RWPE1 (cell line): ENCODE measurements at places on chromosomes 12 and 14.

DNA sequence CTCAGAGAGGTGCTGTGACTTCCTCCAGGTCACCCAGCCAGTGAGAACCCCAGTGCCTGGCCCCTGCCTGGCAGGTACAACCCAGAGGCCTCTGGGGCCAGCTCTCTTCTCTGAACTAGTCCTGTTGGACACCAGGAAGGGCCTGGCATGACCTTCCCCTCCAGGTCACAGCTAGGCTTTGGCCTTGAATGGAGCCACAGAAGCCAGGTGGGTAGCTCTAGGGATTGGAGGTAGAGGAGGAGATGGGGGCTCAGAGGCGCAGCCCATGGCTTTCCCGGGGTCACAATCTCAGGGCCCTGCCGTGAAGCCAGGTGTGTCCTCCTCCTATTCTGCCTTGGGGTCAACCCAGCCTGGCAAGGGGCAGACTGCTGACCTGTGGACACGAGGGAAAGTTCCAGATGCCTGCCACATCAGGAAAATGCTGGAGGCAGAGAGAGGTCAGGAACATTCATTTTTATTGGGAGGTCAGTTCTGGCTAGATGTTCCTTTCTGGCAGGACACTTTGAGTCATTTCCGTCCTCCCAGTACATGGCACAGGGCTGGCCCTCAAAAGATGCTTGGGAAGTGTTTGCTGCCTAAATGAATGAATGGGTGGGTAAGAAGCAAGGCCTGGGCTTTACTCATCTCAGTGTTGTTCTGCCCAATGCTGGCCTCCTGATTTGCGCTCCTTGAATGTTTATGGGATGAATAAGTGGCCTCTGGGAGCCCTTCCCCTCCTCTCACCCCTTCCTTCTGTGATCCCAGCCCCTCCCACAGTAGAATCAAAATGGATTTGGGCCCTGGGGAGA is 25.4 kb downstream of the FAM222A start:
- no peak for DNase-seq

- no peak for DNase-seq
These were observed 1.5 kb downstream of the BCL2L14 start for GRCh38 chr12:12072064-12072760.

- DNase-seq, result no peak
These were observed 151.2 kb upstream of the DIO3 start for GRCh38 chr14:101410126-101410525.

GRCh38 chr12:113776536-113776935 is 189.6 kb downstream of the RBM19 start:
- DNase-seq, result no peak

GRCh38 chr12:47156167-47156736 is 76.5 kb upstream of the AMIGO2 start:
- DNase-seq, result no peak

GRCh38 chr12:23560611-23561010 is 388.9 kb downstream of the SOX5 start:
- no peak for DNase-seq

GRCh38 chr12:133225527-133225926 is 10.2 kb downstream of the ANHX start:
- DNase-seq, result no peak

GRCh38 chr14:69432364-69432763 is 33.9 kb downstream of the SLC39A9 start:
- no peak for DNase-seq

- no peak for DNase-seq
These were observed 23.8 kb downstream of the SLC6A13 start for GRCh38 chr12:238736-239398.

- peak; percentile 9 for DNase-seq
These were observed 120.4 kb downstream of the ANO6 start for GRCh38 chr12:45336331-45336730.

DNA sequence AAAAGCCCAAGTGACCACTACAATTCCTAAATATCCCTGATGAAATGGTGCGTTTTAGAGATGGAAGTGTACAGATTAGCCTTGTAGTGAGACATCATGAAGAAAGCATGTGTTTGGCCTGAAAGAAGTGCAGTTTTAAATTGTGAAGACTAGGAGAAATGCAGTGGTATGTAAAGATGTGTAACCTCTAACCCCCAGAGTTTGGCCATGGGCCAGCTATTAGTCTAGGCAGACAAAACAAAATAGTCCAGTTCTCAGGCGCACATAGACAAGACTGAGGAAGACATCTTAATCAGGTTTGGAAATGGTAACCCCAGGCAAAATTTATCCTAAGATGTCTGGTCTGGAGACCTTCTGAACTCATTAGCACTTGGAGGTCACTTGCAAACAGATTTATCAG is 23.4 kb downstream of the WBP11 start:
- DNase-seq, result no peak

DNA sequence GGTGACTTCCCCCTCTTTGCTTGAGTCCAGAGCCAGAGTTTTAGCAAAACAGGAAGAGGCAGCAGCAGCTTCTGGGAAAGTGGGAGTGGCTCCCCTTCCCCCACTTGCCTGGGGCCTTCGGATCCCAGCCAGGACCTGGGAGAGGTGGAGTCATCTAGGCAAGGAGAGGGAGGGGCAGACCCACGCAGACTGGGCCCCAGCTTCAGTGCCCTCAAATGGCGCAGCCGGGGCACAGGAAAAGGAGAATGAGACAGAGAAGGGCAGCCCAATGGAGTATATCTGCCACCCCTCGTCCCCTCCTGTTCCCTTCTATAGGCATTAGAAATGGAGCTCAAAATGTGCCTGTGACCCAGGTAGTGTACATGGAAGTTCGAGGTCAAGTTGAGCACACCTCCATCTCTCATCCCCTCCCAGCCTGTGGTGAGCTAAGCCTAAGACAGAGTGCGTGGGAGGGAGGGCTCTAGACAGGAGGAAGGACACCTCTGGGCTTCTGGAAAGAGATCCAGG is 9.3 kb upstream of the HDAC7 start:
- peak; percentile 95 for DNase-seq

DNA sequence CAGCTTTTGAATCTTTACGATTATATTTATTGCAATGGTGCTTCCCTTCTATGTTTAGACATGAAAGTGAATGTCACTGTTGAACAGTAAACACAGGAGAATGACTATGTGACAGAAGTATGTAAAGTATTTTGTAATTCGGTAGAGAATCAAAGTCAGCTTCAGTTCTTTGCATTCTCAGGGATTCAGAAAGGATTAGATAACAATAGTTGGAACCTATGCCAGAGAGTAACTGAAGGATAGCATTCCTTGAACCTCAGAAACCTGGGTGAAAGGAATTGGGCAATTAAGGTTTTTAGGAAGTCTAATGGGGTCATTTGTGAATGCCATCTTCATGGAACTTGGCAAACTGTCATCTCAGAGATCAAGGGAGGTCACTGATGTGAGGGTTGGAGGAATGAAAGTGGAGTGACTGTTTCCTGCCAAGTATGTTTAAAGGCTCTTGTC is 305.3 kb upstream of the DDHD1 start:
- DNase-seq, result peak; percentile 62

DNA sequence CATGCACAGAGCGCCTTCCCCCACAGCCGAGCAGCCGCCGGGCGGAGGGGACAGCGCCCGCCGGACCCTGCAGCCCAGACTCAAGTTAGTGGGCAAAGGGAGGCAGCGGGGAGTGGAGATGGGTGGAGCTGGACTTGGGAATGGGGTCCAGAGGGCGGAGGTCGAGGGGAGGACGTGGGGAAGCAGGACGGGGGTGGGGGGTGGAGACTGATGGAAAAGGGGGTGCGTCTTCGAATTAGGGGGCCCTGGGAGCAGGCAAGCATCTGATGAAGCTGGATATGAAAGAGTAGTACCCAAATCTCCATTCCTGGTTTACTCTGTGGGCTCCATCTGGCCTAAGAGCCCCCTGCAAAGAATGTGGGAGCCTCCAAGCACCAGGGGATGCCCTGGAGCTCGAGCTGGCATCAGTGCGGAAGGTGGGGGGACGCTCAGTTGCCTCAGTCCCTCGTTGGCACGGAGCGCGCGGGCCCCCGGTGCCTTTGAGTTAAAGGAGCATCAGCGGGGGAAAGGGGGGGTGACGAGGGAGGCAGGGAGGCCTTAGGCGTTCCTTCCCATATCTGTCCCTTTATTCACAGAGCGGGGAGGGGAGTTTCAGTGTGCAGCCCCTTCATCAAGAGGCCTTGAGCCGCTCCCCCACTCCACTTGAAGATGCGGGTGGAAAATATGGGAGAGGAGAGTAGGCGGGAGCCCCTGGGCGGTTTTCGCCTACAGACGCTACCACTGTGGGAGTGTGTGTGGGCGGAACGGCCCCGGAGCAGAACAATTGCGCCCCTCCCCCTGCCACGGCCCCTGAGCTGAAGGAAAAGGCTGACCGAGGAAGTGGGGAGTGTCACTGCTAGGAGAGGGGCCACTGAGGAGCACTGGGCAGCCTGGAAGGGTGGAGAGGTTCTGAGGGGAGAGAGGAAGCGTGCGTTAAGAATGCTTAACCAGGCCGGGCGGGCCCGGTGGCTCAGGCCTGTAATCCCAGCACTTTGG is 644 bp downstream of the NAB2 start:
- DNase-seq, result no peak

DNA sequence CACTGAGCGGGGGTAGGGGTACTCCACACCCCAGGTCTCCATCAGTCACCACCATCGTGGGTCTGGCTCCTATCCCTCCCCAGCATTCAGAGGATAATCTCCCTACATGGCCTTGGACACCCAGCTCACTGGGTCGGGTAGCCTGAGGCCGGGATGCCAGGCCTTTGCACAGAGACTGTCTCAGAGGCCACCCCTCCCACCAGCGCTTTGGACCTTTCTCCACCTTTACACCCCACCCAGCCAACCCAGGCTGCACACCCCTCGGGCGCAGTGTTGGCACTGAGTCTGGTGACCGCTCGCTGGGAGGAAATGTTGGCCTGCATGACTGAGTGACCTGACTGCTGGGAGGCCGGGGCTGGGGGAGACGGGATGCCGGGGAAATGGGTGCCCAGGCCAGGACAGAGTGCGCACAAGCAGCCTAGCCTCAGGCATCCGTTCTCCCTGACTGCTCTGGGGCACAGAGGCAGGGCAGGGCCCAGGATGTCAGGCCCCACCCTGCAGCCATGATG is 10.6 kb upstream of the LBHD2 start:
- DNase-seq, result no peak

DNA sequence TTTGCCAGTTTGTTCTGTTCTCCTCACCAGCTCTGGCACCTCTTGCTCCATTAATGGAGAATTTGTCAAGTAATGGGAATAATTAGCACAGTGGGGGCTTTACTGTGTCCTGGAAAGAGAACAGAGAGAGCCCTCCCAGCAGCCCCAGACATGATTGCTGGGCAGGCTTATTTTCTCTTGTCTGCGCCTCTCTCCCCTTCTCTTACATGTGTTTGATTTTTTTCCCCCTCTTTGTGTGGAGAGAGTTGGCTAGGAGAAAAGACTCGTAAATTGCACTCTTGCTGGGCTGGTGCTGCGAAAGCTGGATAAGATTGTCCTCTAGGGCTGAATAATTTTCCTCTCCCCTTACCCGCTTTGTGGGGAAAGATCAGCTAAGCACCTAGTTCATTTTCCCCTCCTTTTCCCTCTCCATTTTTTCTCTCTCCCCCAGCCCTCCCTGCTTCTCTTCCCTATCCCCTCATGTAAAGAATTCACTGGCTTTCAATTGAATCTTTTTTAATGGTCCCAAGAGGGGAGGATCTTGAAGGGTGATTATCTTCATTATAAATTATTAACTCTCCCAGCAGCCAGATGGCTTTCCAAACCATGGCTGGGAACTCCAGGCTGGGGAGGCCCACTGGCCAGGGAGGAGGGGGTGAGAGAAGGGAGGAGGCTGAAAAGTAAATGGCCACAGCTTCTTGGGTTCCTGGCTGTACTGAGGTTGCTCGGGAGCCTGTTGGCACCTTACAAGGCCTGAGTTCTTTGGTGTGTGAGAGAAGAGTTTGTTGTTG is 62.2 kb downstream of the NRXN3 start:
- no peak for DNase-seq

DNA sequence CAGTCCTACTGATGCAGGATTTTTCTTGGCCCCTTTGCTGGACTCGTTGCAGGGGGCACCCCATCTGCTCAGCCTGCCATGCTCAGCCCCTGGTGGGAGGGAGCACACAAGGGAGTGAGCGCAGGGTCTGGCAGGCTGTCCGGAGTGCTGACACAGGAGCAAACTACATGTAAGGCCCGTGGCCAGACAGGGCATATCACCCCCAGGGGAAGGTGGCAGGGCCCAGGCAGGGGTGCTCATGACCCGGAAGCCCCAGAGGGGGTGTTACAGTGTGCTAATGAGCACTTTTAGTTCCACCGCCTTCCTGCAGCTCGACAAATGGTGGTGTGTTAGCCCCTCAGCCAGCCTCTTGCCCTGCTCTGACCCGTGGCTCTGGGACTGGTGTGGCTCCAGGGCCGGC is 645.6 kb upstream of the TMEM132C start:
- DNase-seq, result no peak

DNA sequence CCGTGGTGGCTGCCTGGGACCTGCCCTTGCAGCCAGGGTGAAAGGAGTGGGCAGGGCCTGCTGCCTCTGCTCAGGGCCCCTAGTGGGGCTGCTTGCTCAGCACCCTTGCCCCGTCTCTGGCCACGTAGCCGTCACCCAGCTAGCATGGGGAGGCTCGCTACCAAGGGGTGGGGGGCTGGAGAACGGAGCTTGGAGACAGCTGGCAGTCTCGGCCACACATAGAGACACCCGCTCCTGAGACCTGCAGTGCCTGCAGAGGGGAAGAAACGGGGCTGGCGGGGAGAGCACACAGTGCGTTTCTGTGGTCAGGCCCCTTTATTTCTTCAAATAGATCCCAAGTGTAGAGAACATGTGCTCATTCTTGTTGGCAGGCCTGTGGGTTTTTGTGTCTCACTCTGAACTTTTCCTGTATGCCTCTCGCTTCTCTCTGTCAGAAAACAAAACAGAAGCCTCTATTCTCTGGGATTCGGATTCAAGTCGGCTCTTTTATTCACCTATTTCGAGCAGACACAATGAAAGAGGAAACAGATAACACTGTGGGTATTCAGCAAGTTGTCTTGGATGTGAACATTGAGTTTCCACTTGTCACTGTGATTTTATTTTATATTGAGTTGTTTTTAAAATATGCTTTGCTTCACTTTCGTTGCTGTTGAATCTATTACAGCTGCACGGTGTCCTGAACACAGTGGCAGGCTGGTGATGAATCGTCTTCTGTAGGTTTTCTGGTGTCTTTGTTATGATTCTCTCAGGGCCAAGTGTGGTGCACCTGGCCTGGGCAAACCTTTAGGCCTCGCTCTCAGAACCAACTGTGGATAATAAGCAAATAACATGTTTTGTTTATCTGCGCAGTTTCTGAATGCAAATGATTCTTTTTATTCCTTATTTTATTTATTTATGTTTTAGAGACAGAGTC is 26.5 kb downstream of the PACS2 start:
- no peak for DNase-seq

GRCh38 chr14:100884456-100884855 is 19.1 kb downstream of the RTL1 start:
- DNase-seq, result no peak
